ENCODE measurements at places on chromosomes 6 and 20.

DNA sequence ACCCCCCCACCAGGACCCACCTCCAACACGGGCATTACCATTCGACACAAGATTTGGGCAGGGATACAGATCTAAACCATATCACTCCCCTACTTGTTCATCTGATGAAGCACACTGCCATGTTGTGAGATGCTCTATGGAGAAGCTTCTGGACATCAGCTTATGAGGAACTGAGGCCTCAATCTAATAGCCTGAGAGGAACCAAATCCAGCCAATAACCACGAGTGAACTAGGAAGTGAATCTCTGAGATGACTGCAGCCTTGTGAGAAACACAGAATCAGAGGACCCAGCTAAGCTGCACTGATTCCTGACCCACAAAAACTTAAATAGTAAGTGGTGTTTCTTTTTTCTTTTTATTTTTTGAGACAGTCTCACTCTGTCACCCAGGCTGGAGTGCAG lies 21.6 kb upstream of the ZBTB2 start:
- no peak for DNase-seq

GRCh38 chr20:52168116-52168515 lies 23.5 kb downstream of the ZFP64 start:
- no peak for DNase-seq

DNA sequence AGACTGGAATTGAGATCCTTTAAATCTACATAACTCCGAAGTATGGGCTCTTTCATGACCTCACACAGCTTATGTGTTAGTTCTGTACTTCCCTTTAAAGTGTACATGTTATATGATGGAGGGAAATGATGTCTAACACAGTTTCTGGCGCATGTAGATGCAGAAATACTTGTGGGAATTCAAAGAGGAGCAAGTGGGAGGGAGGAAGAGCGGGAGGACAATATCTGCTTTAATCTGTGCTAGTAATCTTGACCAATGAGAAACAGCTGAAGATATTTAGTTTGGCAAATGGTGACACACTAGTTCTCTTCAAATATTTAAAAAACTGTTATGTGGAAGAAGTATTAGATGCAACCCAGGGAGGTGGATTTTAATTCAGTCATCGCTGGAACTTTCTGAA lies 62.9 kb upstream of the PLEKHG1 start:
- no peak for DNase-seq

DNA sequence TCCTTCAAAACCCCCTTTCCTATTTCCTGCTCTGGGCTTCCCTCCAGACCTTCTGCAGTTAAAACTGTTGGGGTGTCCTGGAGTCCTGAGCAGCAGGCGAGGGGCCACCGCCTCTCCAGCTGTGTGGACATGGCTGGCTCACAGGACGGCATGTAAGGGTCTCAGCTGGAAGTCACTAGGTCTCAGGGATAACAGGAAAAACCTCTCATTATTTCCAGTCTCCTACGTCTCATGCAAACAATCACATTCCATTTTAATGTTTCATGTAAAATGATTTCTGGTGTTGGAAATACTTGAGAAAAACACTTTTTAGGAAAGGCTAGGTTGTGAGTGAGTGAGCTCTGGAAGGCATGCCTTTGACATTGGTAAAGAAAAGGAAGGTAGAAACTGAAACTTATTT lies 158.7 kb downstream of the SCML4 start:
- no peak for DNase-seq

DNA sequence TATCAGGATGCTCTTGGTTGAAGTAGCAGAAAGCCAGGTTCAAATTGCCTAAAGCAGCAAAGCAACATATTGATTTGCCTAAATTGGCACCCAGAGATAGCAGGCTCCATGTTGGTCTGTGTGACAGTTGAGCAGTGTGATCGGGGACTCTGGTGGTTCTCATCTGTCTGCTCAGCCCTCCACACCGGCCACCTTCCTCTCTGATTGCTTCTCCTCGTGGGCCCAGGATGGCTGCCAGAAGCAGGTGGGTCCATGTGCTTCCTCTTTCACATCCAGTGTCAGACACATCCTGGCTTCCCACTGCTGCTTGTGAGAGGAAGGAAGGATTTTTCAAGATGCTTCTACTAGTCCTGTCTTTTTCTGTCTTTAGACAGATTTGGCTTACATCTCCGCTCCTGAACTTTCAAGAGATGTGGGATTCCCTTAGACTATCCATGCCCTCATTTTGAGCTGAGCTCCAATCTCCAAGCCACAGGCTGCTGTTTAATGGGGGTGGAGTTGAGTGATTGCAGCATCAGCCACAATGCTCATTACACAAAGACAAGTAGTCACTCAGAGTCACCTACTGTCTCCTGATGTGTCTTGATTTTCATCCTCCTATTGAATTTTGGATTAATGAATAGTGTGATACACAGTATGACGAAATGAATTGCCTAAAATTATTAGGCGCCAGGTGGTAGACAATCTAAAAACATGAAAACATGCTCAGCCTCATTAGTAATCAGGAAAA lies 122.2 kb downstream of the ZDHHC14 start:
- DNase-seq: no peak

DNA sequence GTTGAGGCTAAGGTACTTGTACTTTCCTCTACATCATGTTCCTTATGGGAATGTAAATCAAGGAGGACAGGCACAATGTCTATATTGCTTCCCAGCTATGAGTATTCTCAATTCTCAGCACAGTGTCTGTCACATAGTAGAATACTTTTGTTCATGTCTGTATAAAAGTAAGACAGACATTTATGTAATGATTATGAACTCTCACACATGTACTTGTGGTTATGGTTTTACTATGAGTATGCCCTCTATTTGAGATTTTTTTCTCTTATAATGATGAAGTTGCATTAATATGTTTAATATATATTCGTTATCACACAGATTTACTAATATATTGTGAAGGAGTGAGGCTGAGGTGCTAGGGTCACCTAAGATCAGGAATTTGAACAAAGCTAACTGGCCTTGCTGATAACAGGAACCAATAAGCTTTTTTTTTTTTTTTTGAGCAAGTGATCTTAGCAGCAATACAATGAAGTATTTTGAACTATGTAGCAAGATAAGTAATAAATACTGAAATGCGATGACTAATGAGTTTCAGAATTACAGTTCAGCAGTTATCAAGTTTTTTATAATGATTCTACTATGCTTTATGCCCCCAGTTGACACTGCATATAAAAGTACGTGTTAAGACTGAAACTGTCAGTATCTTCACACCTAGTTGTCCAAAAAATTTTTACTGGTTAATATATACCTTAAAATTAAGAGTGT lies 623.1 kb downstream of the HTR1B start:
- no peak for DNase-seq

- DNase-seq: no peak
Observed at GRCh38 chr6:16108921-16109658, 19.8 kb upstream of the MYLIP start.

- DNase-seq: no peak
Observed at GRCh38 chr6:134746140-134746539, 203.8 kb downstream of the ALDH8A1 start.

DNA sequence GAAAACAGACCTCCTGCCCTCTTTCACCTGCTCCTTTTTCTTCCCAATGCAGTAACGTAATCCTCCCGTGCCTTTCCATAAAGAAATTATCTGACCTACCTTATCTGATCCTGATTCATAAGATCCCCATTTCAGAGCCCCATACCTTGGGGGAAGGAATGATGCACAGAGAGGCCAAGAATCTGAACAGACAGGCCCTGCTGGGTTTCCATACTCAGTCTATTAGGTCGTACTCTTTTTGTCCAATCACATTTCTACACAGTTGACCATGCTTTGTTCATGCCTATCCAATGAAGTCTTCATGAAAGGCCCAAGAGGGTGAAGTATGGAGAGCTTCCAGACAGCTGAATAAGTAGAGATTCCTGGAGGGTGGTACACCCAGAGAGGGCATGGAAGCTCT lies 25.3 kb downstream of the SRPK1 start:
- DNase-seq: no peak

DNA sequence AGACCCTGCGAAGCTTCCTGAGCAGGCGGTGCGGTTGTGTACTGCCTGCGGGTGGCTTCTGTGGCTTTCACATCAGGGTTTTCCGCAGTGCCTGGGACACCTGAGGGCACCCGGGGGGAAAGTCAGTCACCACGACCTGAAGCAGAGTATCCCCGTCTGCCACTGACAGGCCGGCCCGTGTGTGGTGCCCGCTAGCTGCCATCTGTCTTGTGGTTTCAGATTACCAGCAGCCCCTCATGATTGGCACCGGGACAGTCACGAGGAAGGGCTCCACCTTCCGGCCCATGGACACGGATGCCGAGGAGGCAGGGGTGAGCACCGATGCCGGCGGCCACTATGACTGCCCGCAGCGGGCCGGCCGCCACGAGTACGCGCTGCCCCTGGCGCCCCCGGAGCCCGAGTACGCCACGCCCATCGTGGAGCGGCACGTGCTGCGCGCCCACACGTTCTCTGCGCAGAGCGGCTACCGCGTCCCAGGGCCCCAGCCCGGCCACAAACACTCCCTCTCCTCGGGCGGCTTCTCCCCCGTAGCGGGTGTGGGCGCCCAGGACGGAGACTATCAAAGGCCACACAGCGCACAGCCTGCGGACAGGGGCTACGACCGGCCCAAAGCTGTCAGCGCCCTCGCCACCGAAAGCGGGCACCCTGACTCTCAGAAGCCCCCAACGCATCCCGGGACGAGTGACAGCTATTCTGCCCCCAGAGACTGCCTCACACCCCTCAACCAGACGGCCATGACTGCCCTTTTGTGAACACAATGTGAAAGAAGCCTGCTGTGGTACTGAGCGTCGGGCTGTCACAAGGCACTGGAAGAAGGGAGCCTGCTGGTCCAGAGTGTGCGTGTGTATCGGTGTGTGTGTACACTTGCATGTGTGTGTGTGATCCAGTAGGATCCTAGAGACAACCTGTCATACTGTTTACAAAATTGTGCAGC lies 54.4 kb downstream of the GOPC start:
- DNase-seq: no peak

DNA sequence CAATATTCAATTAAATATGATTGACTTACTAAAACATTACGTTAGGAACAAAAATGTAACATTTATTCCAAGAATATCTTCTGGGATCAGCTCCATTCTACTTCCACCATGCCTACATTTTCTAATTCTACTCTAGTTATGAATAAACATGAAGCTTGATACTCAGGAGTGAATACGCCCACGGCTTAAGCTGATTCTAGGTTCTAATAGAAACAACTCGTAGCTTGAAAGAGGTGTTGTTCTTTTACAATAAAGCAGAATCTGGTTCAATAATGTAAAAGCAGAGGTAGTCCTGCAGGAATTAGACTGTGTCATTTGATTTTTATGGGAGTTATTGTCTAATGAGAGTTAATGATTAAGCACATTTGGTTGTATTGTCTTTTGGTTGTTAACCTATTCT lies 107.3 kb upstream of the OLIG3 start:
- DNase-seq: no peak

- DNase-seq: no peak
Observed at GRCh38 chr6:18115356-18115755, 7.1 kb downstream of the NHLRC1 start.
